ENCODE measurements at places on chromosomes 6 and 20.

- DNase-seq, result no peak
Observed at GRCh38 chr20:44026647-44027342, 112.1 kb downstream of the TOX2 start.

DNA sequence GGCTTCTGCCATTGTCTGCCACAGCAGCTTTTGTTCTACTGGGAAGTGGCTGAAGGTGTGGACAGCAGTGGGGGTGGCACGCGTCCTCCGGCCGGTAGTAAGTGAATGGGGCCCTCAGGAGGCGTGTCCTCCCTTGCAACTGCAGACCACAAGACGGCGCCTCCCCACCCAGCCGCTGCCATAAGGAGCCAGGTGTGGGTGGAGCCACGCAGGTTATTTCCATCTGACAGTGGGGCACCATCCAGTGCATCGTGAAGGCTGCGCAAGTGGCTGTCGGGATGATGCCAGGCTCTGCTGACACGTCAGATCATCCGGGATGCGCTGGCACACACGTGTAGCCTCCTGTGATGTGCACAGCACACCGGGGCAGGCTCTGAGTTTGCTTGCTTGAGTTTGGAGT, 379.7 kb downstream of the CDH4 start:
- DNase-seq, result no peak

DNA sequence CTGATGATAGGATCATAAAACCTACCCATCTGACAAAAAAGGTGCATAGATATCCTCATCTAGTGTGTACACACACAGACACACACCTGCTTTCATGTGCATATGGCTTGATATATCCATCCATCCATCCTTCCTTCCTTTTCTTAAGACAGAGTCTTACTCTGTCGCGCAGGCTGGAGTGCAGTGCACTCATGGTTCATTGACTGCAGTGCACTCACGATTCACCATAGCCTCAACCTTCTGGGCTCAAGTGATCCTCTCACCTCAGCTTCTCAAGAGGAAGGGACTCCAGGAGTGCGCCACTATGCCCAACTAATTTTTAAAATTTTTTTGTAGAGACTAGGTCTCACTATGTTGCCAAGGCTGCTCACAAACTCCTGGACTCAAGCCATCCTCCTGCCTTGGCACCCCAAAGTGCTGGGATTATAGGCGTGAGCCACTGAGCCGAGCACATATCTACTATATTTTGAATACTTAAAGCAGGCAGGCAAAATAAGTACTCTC, 27.1 kb downstream of the ADNP start:
- no peak for DNase-seq

GRCh38 chr6:105058316-105058715, 101.4 kb downstream of the LIN28B start:
- DNase-seq, result no peak

- DNase-seq, result no peak
Observed at GRCh38 chr6:33543116-33543515, 37.0 kb downstream of the BAK1 start.

DNA sequence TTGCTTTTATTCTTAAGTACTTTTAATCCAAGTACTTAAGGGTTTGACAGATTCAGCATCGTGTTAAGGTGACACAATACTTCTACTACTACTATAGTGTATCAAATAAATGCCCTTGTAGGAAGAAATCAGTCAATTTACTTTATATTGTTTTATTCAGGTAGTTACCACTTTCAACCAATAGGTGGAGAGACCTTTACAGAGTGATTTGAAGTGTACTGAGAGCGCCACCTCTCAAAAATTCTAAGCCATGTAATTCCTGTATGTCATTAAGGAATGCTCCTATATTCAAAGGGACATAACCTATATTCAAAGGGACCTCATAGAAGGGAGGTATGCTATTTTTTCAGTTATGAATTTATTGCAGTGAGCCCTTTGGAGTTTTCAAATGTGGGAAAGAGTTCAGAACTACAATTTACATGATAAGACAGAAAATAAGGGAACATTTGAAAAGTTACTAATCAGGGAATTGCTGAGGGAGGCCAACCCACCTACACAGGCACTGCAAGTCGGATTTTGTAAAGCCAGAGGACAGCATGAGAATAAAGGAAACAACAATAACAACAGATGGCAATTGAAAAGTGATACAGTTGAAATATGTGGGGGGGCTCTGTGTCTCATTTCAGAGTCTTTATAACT, 955.6 kb downstream of the TBC1D32 start:
- DNase-seq, result no peak

GRCh38 chr6:11828262-11828870, 49.8 kb upstream of the ADTRP start:
- DNase-seq, result no peak

DNA sequence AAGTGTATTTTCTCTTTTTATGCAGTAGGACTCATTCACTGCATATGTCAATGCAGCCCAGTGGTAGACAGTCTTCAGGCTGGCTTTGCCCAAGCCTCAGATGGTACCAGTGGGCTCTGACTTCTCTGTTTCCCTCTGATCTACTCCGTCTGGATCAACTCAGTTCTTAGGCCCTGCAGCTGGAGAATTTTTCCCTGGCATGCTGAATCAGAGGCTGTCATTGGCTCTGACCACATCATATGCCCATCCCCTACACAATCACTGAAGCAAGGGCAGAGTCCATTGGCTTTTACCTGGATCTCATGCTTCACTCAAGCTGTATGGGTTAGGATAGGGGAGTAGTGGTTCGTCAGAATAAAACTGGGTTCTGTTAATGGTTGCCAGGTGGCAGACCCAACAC, 57.8 kb downstream of the KIZ start:
- DNase-seq, result no peak

All from left hindlimb (tissue), 1 donor.